ENCODE measurements at places on chromosomes 5 and 9.

- DNase-seq = peak; percentile 44
- H3K4me1 ChIP-seq = peaks cover 10% of the 10 kb centered on the region
- no peak overlapping the region for H3K4me3 ChIP-seq
- H3K27ac ChIP-seq = no peak overlapping the region
- no peaks in the 10 kb centered on the region for H3K27me3 ChIP-seq
Observed at GRCh38 chr9:104073770-104074133, 20.4 kb upstream of the SMC2 start.

DNA sequence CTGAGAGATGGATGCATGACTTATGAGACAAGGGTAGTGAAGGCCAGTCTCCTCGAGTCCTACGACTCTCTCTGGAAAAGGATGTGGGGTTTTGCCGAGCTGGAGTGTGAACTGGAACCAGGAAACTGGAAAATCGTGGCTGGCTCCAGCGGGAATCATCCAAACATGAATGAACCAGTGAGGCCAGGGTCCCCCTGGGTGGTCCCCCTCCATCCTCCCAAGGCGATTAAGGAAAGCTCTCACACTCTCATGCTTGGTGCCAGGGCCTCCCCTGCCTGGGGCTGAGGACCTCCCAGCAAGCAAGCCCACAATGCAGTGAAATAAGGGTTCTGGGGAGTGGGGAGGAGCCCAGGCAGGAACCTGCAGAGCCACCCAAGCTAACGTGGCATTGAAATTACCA lies 9.6 kb upstream of the AMBP start:
- no peak overlapping the region for H3K4me3 ChIP-seq
- H3K36me3 ChIP-seq = no peaks in the 10 kb centered on the region
- peaks cover 2% of the 10 kb centered on the region for H3K4me1 ChIP-seq
- H3K27ac ChIP-seq = no peak overlapping the region

GRCh38 chr5:34608859-34609648 lies 47.1 kb upstream of the RAI14 start:
- H3K4me3 ChIP-seq = no peak overlapping the region
- H3K36me3 ChIP-seq = no peaks in the 10 kb centered on the region
- DNase-seq = no peak
- peak overlapping the region; percentile 49 for H3K27ac ChIP-seq

- no peak for DNase-seq
- no peaks in the 10 kb centered on the region for H3K36me3 ChIP-seq
- H3K4me1 ChIP-seq = no peaks in the 10 kb centered on the region
- no peak overlapping the region for H3K4me3 ChIP-seq
- no peak overlapping the region for H3K27ac ChIP-seq
- H3K27me3 ChIP-seq = no peaks in the 10 kb centered on the region
Observed at GRCh38 chr5:113771483-113771882, 258.0 kb downstream of the YTHDC2 start.

DNA sequence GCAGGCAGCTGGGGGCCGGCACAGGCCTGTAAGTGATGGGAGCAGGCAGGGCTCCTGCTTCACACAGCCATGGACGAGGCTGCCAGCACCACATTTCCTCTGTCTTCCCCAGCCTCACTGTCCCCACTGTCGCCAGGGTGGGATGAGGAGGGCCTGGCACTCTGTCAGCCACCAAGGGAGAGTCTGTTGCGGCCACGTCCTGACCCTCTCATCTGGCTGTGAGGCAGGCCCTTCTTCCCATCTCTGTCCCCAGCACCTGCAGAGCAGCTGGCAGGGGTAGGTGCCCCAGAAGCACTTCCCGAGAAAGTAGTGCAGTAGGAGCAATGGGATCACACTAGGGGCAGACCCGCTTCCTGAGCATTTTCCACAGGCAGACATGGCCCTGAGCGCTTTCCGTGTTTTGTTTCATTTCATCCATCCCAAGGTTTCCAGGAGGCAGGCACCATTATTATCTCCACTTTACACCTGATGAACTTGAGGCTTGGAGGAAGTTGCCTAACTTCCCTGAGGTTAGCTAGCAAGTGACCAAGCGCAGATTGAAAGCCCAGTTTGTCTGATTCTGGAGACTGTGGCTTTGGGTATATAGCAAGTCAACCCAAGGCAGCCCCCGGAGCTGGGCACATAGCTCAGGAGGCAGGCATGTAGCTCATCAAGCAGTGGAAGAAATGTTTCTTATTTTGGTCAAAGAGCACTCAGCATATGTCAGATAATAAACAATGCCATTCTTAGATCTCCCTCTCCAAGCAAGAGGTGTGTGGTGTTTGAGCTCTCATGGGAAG lies 202.4 kb downstream of the DAB2IP start:
- DNase-seq = no peak
- H3K36me3 ChIP-seq = no peaks in the 10 kb centered on the region
- peaks cover 14% of the 10 kb centered on the region for H3K4me1 ChIP-seq
- no peak overlapping the region for H3K4me3 ChIP-seq
- no peak overlapping the region for H3K27ac ChIP-seq

GRCh38 chr5:66553916-66554575 lies 42.1 kb upstream of the MAST4 start:
- no peaks in the 10 kb centered on the region for H3K27me3 ChIP-seq
- DNase-seq = no peak
- H3K4me3 ChIP-seq = no peak overlapping the region
- no peak overlapping the region for H3K27ac ChIP-seq
- H3K36me3 ChIP-seq = no peaks in the 10 kb centered on the region

Measured in lower lobe of right lung (tissue), 2 donors.